PC-9 (cell line): ENCODE measurements at places on chromosomes 13 and 19.

GRCh38 chr13:53545340-53545941 is 516.8 kb downstream of the OLFM4 start:
- no peak for DNase-seq

DNA sequence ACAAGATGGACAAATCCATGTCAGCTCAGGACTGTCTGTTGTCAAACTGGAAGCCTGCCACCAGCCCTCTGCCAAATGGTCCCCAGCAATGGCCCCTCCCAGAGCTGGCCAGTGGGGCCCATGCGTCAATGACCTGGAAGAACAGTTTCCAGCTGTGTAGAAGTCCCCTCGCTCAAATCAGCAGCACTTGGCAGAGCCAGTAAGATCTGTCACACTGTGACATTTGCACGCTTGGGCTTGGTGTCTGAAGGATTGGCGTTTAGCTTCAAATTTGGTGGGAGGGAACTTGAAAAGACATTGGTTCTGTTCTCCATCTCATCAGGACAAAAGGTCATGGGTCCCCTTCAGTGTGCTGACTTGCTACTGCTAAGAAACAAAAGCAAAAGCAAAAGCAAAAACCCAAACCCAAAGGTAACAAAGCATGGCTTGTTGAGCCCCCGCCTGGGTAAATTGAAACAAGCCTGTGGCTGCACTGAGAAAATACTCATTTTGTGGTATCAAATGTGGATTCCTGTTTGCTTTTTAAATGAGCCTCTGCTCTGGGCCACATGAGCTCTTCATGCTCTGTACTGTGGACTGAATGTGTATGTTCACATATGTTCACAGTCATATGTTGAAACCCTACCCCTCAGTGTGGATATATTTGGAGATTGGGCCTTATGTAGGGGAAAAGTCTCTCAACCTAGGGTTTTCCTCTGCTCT is 253.6 kb upstream of the MAB21L1 start:
- DNase-seq = no peak

DNA sequence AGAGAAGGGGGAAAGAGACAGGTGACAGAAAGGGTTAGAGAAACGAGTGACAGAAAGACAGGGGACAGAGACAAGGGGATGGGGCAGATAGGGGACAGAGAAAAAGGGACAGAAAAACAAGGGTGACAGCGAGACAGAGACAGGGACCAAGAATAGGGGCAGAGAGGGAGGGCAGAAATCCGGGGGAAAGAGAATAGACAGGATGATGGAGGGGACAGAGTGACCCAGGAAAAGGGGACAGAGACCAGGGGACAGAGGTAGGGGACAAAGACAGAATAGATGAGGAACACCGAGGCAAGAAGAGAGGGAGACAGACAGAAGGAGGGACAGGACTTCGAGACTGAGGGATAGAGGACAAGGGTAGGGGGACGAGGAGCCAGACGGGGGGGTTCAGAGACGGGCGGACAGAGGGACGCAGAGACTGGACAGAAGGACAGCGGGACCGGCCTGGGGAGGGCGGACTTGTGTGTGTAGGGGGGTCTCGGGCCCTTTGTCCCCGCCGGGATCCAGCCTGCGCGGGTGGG is 593 bp downstream of the CADM4 start:
- no peak for DNase-seq

GRCh38 chr13:30108216-30108912 is 199.0 kb downstream of the KATNAL1 start:
- DNase-seq = no peak

- DNase-seq = no peak
Observed at GRCh38 chr13:28137596-28137995, 749 bp upstream of the PAN3 start.
